M059J (cell line): ENCODE measurements at places on chromosomes 1 and 21.

GRCh38 chr21:18722193-18722592, 318.6 kb upstream of the TMPRSS15 start:
- DNase-seq, result no peak

- no peak for DNase-seq
Measured at GRCh38 chr1:119634016-119634415, 14.1 kb downstream of the ZNF697 start.

GRCh38 chr1:109112056-109112651, 1.8 kb upstream of the ELAPOR1 start:
- DNase-seq, result peak; percentile 65

DNA sequence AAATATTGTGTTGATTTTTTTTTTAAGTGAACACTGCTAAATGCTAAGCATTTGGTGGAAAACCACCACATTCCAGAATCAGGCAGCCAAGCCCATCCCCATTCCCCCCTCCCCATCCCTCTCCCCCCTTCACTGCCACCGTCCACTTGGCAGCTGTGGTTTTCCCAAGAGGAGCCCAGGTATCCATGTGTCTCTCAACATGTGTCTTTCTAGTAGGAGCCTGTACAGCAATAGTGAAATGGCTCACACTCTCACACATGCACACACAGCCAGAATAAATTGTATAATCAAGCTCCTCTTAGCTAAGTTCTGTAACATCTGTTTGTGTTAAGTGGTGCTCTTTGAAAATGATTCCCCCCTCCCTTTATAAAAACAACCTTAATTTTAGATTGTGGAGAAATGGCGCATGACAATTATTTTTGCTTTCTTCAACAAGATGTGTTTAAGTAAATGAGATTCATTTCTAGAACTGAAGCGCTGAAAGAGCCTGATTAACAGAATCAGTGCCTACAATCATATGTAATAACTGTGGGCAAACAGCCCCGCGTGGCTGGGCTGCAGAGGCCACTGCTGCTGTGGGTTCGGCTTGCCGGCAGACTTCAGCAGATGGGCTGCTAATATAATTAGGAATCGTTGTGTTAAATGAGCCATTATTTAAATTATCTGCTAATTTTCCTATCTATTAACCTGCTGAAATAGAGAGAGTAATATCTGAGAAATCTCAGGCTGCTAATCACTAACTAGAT, 43.3 kb downstream of the BACE2 start:
- DNase-seq, result no peak

- DNase-seq, result no peak
Measured at GRCh38 chr1:201925981-201926645, 20.2 kb downstream of the LMOD1 start.

DNA sequence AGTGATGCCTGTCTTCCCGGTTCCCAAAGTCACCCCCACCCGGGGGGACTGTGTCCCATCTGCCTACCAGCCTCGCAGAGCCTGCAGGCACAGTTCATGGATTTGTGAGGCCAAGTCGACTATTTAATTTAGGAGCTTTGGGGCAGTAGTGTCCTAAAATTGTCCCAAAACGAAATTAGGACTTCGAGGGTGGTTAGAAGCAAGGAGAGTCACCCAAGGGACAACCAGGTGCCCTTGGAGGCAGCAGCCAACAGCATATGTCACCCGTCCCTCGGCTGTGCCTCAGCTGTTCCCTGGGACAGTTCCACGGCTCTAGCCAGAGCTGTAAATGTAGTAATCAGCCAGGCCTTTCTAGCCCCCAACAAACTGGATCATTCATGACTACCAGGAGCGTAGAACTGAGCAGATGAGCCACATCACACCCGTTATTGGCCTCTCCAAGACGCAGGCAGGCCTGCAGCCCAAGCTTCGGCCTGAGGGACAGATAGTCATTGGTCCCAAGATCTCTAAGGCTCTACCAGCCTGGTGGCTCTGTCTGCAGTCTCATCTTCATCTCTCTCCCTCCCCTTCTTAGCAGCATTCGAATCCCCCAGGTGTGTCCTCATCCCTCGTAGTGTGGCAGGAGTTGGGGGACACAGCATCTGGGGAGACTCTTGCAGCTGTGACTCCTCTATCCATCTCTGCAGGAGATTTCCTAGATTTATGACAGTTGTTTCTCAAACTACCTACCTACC, 2.9 kb downstream of the PAX7 start:
- DNase-seq, result no peak

DNA sequence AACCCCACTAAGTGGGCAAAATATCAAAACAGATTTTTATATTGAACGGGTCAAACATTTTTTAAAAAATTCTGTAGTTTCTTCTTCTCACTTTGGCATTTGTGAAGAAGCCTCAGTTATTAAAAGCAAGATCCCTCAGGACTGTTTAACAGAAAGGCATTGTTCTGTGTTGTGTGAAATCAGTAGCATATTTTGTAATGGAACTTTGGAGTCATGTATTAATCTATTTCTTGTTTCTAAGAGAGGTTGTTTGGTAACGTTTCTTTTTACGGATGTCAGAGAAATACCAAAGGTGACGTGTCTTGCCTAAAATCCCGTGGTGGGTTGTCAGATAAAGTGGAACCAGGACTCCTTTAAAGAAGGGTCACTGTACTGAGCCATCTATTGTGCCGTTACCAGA, 23.7 kb downstream of the GPR137B start:
- DNase-seq, result no peak

- no peak for DNase-seq
Measured at GRCh38 chr1:152880316-152880715, 2.2 kb downstream of the SMCP start.

DNA sequence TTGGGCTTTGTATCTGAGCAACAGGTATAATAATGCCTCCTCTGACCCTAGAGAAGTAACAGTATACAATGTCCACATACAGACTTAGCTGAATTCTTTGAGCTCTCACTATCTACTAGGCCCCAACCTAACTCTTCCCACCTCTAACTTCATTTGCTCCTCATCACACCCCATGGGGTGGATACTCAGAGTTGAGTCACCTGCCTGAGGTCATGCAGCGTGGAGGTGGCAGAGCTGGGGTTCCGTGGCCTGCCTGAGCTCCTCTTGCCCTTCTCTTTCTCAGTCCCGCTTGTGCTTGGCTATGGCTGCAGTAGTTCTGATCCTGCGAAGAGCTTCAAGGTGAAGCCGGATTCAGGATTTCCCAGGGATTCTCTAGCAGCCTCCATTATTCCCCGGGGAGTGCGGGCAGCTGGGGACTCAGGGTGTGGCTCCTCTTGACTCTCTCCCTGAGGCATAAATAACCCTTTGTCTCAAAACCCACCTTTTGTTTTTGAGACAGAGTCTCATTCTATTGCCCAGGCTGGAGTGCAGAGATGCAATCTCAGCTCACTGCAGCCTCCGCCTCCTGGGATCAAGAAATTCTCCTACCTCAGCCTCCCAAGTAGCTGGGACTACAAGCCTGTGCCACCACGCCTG, 29.9 kb upstream of the ACTL8 start:
- DNase-seq, result peak; percentile 69

- DNase-seq, result peak; percentile 41
Measured at GRCh38 chr1:33560680-33561079, 88.2 kb downstream of the ZSCAN20 start.

DNA sequence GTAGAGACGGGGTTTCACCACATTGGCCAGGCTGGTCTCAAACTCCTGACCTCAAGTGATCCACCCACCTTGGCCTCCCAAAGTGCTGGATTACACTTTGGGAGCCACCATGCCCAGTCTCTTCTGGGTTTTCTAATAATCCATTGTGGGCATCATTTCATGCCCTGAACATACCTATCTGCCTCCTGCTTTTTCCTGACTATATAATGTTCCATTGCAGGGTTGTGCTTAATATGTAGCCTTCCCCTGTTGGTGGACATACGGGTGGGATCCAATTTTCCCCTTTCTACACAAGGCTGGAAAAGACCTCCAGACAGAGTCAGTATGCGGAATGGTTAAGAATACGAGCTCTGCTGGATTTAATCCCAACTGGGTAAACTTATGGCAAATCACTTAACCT, 3.5 kb upstream of the ZNF683 start:
- DNase-seq, result no peak

DNA sequence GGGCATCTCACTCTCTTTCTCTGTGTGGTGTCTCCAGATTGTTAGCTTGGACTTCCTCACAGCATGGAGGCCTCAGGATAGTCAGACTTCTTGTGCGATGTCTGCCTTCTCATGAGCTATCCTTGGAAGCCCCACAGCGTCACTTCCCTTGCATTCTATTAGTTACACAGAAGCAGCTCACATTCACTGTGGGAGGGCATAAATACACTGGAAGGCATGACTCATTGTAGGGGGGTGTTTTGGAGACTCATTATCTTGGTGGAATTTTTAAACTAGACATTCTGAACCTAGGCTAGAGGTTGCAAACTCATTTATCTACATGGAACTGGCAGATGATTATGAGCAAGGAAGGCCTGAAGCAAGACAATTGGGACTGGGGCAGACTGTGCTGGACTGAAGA, 21.4 kb upstream of the FASLG start:
- peak; percentile 98 for DNase-seq

GRCh38 chr1:7899741-7900140, 40.9 kb downstream of the TNFRSF9 start:
- peak; percentile 79 for DNase-seq
